GM23338 (cell line): ENCODE measurements at places on chromosomes 3 and 15. TPM values are rescaled to one million over a fixed set of nuclear protein-coding genes. Genes with fewer than 3 reads are reported as not detected.

DNA sequence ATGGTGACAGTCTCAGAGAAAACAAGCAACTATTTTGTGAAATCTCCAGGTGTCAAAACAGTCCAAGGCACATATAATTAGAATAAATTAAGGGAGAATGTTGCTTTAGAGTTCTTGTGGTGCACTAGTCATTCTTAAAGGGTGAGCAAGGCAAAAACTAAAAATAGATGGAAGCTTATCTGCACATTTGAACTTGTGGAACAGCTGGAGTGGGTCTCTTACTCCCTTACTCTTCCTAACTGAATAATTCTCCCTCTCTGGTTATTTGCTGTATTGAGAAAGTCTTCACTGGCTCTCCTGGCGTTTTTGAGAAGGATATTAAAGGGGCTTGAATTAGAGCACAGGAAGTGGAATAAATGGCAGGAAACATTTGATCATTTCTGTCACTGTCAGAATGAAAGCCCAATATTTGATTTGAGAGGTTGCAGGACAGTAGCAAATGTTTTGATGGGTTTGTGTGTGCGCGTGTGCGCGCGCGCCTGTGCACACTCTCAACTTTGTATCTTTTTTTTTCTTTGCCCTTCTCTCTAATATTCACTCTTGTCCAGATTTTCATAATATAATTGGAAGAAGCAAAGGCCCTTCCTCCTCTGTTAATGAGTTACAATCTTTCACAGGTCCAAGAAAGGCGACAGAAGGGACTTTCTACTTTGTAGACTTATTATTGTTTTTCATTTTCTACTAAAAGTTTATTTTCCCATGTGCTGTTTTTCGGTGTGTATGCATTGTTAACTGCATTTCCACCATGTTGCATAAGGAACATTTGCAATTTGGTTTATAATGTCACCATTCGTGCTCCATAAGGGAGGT is 40.9 kb downstream of the AKAP13 start:
- no peak for DNase-seq
- H3K27me3 ChIP-seq: no peaks in the 10 kb centered on the region
- H3K27ac ChIP-seq: no peak overlapping the region
- H3K4me1 ChIP-seq: peaks cover 7% of the 10 kb centered on the region

DNA sequence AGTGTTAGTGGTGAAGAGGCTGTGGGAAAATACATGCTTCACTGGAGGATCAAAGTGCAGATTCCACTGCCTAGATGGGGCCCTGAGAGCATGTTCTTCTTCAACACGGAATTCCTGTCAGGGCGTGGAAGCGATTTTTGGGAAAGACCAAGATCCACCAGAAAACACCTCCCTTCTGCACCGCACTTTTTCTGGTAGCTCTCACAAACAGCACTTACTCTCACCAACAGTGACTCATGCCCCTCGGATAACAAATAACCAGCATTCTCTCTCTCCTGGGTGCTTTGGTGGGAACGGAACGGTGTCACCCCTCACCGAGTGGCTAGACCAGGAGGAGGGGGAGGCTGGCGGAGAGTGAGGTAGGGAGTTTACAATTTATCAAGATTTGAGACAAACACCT is 40.1 kb downstream of the ADAMTSL3 start:
- peak; percentile 60 for DNase-seq
- no peak overlapping the region for H3K4me3 ChIP-seq
- no peaks in the 10 kb centered on the region for H3K27me3 ChIP-seq
- H3K4me1 ChIP-seq: peaks cover 14% of the 10 kb centered on the region; the same call in 1 of the 2 replicates
- H3K27ac ChIP-seq: no peak overlapping the region
- H3K36me3 ChIP-seq: no peaks in the 10 kb centered on the region

GRCh38 chr3:148084931-148085330 is 612.8 kb upstream of the AGTR1 start:
- no peak overlapping the region for H3K4me3 ChIP-seq
- H3K27ac ChIP-seq: no peak overlapping the region
- no peaks in the 10 kb centered on the region for H3K4me1 ChIP-seq
- H3K27me3 ChIP-seq: no peaks in the 10 kb centered on the region

DNA sequence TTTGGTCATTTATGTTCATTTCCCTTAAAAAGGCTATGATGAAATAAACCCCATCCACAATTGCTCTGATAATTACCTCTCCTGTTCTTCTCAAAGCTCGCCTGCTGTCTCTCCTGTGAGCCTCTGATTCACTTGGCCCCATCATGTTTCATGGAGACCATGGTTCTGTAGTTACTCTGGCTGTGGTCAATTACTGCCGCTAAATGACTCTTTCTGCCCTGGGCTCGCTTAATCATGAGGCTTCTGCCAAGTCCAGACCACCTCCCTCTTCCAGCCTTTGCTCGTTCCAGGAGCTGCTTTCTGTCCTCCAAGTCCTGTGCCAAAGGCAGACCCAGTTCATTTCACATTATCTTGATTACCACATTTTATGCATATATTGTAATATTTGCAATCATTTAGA is 91.9 kb downstream of the THSD4 start:
- no peak overlapping the region for H3K4me3 ChIP-seq
- H3K27ac ChIP-seq: no peak overlapping the region
- H3K36me3 ChIP-seq: no peaks in the 10 kb centered on the region
- H3K27me3 ChIP-seq: no peaks in the 10 kb centered on the region
- H3K4me1 ChIP-seq: peaks cover 34% of the 10 kb centered on the region

GRCh38 chr3:117666812-117667211 is 957.2 kb downstream of the TUSC7 start:
- H3K36me3 ChIP-seq: no peaks in the 10 kb centered on the region
- no peak overlapping the region for H3K4me3 ChIP-seq
- H3K27ac ChIP-seq: no peak overlapping the region
- DNase-seq: no peak

GRCh38 chr3:12932347-12932746 is 91.0 kb upstream of the RPL32 start:
- no peak overlapping the region for H3K27ac ChIP-seq
- no peaks in the 10 kb centered on the region for H3K36me3 ChIP-seq
- no peak for DNase-seq
- H3K4me1 ChIP-seq: no peaks in the 10 kb centered on the region
- no peaks in the 10 kb centered on the region for H3K27me3 ChIP-seq
- H3K4me3 ChIP-seq: no peak overlapping the region

DNA sequence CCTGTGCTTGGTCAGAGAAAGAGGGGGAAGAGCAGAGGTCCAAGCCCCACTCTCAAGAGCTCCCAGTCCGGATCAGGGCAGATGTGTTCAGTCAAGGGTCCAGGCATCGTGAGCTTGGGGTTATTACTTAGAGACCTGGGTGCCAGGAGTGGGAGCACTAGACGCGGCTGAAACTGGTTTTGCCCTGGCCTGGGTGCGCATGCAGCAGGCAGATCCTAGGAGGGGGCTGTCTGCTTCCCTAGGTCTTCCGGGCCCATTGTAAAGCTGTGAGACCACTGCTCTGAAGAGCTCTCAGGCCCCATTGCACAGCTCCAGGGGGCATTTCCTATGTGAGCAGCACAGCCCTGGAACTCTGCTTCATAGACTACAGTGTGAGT is 204.9 kb upstream of the LINGO1 start:
- no peak for DNase-seq
- H3K4me3 ChIP-seq: no peak overlapping the region
- H3K36me3 ChIP-seq: no peaks in the 10 kb centered on the region
- no peak overlapping the region for H3K27ac ChIP-seq
- no peaks in the 10 kb centered on the region for H3K27me3 ChIP-seq

DNA sequence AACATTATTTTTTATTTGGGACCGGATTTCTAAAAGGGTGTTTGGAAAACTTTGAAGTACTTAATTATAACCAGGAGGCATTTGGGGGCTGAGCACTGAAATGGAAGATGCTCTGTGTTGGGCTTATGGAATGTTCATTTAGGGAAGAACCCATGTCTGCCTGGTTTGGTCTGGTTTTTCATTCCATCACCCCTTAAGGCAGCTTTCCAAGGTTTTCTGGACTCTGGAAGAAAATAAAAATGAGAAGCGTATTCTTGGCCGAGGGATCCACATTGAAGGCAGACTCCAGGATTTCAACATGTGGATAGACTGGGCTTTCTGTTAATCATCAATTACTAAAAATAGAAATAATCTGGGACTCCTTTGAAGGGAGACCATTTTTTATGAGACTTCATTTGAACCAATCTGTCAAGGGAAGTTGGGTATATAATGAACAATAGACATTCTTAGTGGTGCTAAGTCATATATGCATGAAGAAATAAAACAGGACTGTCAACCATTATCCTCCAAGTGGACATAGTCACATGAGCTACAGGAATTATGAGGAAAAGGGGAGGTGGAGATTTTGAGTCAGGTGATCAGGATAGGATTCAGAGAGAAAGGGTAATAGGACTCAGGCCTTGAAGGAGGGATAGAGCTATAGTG is 270.5 kb upstream of the ADAMTS9 start:
- H3K27me3 ChIP-seq: no peaks in the 10 kb centered on the region
- H3K4me3 ChIP-seq: no peak overlapping the region
- DNase-seq: no peak
- H3K27ac ChIP-seq: no peak overlapping the region

- H3K4me3 ChIP-seq: no peak overlapping the region
- H3K4me1 ChIP-seq: no peaks in the 10 kb centered on the region
- H3K27me3 ChIP-seq: no peaks in the 10 kb centered on the region
Observed at GRCh38 chr3:15241341-15241740, 35.3 kb downstream of the CAPN7 start.

DNA sequence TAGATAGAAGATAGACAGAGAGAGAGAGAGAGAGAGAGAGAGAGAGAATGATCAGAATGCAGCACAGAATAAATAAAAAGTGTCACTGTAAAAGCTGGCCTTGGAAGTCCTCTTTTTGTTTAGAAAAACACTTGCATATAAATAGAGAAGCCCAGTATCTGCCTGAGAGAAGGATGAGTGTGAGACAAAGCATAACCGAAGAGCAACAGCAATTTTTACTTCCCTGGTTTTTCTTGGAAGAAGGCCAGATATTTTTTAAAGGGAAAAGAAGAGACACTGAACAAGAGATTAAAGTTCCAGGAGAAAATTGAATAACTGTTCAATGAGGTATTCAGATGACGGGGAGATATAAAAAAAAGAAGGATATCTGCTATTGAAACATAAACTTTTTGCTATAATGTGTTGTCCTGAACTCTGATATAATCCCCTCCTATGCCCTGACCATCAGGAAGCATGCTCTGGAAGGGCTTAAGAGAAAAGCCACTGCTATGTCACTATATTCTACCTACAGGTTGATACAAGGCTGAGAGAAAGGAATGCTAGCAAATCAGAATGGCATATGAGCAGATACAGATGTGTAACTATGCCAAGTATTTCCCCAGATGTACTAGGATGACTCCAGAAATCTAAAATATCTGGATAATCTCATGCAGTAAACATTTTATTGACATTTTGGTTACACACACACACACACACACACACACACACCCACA is 358.9 kb downstream of the RBMS3 start:
- no peak for DNase-seq
- H3K27me3 ChIP-seq: no peaks in the 10 kb centered on the region
- no peak overlapping the region for H3K27ac ChIP-seq
- H3K4me3 ChIP-seq: no peak overlapping the region
- H3K36me3 ChIP-seq: no peaks in the 10 kb centered on the region

DNA sequence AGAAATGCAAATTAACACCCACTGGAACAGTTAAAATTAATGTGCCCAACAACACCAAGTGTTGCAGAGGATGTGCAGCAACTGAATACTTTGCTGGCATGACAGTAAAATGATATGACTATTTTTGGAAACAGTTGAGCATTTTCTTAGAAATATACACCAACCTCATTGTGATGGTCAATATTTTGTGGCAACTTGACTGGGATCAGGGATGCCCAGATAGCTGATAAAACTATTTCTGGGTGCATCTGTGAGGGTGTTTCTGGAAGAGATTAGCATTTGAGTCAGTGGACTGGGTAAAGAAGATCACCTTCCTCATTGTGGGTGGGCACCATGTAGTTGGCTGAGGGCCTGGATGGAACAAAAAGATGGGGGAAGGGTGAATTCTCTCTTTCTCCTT is 57.9 kb downstream of the RPLP1 start:
- no peak overlapping the region for H3K4me3 ChIP-seq
- H3K36me3 ChIP-seq: no peaks in the 10 kb centered on the region
- no peaks in the 10 kb centered on the region for H3K4me1 ChIP-seq

Gene NR2E3
- polyA plus RNA-seq: 0.83 and 1.4 TPM in 2 replicates

Gene ST8SIA2
- polyA plus RNA-seq: 0.66 and 0.90 TPM in 2 replicates
